Activated CD4-positive, alpha-beta T cell treated with anti-CD3 and anti-CD28 coated beads, Interleukin-2, amount 10 ng/mL, durations not matched to agents 24 days and 14 days (primary cell): ENCODE measurements at places on chromosomes 16 and 17.

DNA sequence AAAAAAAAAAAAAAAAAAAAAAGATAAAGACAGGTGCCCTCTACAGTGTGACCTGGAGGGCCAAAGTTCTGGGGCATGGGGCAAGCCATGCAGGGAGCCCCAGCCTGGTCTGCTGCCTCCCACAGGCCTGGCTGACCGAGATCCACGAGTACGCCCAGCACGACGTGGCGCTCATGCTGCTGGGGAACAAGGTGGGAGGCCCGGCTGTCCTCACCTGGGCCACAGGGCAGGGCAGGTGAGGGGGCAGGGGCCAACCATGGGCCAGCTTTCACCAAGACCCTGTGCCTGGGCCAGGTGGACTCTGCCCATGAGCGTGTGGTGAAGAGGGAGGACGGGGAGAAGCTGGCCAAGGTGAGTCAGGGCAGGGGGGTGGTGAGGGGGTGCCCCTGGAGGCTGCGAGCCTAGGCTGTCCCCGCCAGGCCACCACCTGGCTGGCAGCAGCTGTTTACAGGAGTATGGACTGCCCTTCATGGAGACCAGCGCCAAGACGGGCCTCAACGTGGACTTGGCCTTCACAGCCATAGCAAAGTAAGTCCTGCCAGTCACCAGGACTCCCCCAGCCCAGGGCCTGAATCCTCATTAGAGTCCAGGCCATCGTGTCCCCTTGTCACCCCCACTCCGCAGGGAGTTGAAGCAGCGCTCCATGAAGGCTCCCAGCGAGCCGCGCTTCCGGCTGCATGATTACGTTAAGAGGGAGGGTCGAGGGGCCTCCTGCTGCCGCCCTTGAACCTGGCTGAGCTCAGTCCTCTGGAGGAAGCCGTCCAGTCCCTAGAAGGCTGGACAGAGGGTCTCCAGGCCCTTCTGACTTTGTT, 2.7 kb upstream of the TRAF7 start:
- peaks cover 47% of the 10 kb centered on the region for H3K36me3 ChIP-seq
- peak overlapping the region; percentile 92 for H3K4me3 ChIP-seq
- H3K27me3 ChIP-seq, result peaks cover 2% of the 10 kb centered on the region
- peak; percentile 68 for DNase-seq

GRCh38 chr17:13352747-13353415, 248.8 kb downstream of the HS3ST3A1 start:
- no peak overlapping the region for H3K27ac ChIP-seq
- no peaks in the 10 kb centered on the region for H3K4me1 ChIP-seq
- H3K4me3 ChIP-seq, result no peak overlapping the region
- no peaks in the 10 kb centered on the region for H3K36me3 ChIP-seq
- DNase-seq, result no peak
- H3K27me3 ChIP-seq, result no peaks in the 10 kb centered on the region

GRCh38 chr17:80737106-80738019, 192.7 kb downstream of the RPTOR start:
- H3K4me3 ChIP-seq, result no peak overlapping the region
- DNase-seq, result no peak
- peaks cover 61% of the 10 kb centered on the region for H3K4me1 ChIP-seq
- no peak overlapping the region for H3K27ac ChIP-seq
- H3K36me3 ChIP-seq, result peaks cover 43% of the 10 kb centered on the region

DNA sequence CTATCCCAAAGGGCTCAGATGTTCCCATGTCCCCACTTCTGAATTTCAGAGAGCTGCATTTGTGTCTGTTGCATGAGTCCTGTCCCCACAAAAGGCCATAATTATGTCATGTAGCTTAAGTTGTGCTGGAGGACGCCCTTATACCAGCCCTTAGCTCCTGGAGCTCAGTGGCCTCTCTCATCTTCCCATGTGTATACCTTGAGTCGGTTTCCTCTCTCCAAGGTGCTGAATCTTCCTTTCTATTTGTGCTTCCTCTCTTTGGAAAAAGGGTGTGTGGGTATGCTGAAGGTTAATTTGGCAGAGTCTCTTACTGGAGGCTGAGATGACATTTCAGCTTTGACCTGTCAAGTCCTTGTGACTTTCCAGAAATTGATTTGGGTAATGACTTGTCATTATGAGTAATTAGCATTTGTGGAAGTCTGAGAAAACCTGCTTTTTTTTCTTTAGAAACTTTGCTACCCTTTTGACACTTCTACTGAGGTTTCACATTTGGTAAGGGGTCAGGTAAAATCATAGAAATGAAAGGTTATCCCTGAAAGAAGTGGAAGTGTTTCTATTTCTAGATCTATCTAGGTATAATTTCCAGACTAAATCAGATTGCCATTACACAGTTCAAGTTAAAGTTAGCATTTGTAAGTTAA, 185.4 kb downstream of the ABCC12 start:
- H3K4me1 ChIP-seq, result no peaks in the 10 kb centered on the region
- H3K27me3 ChIP-seq, result no peaks in the 10 kb centered on the region
- no peak overlapping the region for H3K4me3 ChIP-seq

GRCh38 chr16:87874639-87875427, 5.5 kb upstream of the SLC7A5 start:
- peak overlapping the region; percentile 73 for H3K4me3 ChIP-seq
- peaks cover 2% of the 10 kb centered on the region for H3K36me3 ChIP-seq
- peak; percentile 89 for DNase-seq
- H3K4me1 ChIP-seq, result peaks cover 62% of the 10 kb centered on the region
- H3K27me3 ChIP-seq, result no peaks in the 10 kb centered on the region
